Right ventricle myocardium inferior (tissue), 1 donor: ENCODE measurements at places on chromosomes 7 and 10.

DNA sequence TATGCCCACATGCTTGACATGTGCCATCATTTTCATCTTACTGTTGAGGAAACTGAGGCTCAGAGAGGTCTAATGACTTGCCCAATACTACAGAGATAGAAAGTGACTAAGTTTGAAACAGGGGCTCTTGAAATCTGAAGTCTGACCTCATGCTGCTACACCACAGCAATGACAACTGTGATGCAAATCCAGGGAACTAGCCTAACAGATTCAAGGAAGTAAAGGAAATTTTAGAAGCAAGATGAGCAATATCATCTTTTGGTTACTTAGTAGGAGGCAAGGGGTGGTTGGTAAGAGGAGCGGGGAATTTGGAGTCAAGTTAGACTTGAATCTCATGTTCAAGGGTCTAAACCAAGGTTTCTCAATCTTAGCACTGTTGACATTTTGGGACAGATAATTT, 26.3 kb upstream of the OSBPL3 start:
- DNase-seq: no peak

DNA sequence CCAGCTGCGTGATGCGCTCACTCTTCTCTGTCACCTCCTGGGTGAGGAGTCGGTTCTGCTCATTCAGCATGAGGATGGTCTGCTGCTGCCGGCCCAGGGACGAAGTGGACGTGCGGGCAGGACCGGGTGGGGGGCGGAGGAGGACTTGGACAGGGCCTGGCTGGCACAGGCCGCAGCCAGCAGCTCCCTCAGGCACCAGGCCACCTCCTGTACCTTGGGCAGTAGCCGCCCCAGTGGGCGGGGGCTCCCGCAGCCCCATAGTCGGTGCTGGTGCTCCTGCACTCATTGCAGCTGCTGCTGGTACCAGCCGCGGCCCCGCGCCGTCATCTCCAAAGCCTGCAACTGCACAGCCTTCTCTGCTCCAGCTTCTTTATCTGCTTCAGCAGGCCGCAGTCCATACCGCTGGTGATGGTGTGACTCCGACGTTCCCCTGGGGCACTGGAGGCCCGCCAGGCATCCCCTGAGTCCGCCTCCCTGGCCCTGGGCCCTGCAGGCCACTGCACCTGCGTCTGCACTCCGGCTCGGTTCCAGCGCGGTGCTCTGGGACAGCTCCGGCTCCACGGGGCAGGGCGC, 884.9 kb upstream of the ZNF722 start:
- DNase-seq: no peak

GRCh38 chr10:133241501-133242205, 4.0 kb downstream of the VENTX start:
- no peak for DNase-seq

GRCh38 chr10:85012305-85012704, 683.9 kb downstream of the CCSER2 start:
- no peak for DNase-seq

GRCh38 chr7:19213746-19214145, 68.5 kb upstream of the FERD3L start:
- DNase-seq: no peak

DNA sequence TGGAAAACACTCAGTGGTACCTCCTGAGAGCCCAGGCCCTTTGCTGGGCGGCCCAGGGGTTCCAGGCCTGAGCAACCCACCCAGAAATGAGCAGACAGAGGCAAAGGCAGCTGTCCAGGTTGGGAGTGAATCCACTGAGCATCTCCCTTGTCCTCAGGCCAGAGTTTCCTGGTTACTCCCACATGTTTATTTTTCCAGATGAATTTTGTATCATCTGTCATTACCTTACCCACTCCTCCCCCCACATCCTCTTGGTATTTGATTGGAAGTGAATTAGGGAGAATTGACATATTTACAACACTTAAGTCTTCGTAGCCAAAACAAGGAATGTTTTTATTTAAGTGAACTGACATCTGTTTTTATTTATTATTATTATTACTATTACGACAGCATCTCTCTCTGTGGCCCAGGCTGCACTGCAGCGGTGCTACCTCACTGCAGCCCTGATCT, 13.2 kb upstream of the LMBR1 start:
- no peak for DNase-seq

DNA sequence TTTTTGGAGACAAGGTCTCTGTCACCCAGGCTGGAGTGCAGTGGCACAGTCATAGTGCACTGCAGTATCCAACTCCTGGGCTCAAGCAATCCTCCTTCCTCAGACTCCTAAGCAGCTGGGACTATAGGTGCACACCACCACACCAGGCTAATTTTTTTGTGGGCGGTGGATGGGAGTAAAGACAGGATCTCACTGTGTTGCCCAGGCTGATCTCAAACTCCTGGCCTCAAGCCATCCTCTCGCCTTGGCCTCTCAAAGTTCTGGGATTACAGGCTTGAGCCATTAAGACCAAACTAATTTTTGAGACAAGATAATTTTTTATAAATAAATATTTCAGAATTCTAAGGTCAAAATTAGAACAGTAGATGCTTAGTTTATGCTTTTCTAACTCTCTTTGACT, 80.8 kb upstream of the CAPZA2 start:
- no peak for DNase-seq

DNA sequence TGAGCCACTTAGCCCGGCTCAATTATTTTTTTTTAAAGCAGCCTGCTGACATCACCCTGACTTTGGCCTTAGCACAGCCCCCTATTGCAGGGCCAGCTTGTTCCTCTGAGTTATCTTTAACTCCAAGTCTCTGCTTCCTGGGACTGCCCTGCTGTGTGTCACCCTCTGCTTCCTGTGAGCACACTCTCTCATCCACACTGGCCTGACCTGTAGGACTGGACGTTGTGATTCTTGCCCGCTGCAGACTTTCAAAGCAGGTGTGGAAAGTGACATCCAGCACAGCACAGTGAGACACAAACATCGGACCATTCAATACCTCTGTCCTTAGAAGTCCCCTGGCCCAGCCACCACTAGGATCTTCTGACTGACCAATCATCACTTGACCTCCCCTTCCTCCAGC, 26.4 kb upstream of the HSPA12A start:
- DNase-seq: no peak

DNA sequence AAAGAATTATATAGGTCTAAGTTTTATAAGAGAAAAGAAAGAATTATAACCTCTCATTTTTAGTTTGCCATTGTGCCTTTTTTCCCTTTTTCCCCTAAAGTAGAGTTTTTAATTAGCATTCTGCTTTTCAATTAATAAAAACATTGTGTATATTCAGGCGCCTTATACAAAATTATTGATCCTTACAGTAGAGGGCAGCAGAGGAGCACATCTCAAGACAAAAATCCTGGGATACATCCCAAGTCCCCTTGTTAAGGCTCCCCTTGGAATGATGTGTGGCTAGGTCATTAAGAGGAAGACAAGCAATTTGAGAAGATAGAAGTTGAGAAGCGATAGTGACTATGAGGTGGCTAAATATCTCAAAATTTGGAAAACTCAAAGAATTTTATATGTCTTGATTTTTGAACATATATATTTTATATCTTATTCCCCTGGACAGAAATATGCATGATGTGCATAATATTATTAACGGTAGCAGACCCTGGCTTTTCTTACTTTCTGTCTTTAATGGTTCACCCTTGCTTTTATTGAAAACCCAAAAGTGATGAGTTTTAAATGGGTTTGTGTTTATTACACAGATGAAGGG, 19.1 kb upstream of the TPK1 start:
- DNase-seq: no peak

GRCh38 chr10:79378647-79379511, 31.6 kb downstream of the PPIF start:
- DNase-seq: no peak

DNA sequence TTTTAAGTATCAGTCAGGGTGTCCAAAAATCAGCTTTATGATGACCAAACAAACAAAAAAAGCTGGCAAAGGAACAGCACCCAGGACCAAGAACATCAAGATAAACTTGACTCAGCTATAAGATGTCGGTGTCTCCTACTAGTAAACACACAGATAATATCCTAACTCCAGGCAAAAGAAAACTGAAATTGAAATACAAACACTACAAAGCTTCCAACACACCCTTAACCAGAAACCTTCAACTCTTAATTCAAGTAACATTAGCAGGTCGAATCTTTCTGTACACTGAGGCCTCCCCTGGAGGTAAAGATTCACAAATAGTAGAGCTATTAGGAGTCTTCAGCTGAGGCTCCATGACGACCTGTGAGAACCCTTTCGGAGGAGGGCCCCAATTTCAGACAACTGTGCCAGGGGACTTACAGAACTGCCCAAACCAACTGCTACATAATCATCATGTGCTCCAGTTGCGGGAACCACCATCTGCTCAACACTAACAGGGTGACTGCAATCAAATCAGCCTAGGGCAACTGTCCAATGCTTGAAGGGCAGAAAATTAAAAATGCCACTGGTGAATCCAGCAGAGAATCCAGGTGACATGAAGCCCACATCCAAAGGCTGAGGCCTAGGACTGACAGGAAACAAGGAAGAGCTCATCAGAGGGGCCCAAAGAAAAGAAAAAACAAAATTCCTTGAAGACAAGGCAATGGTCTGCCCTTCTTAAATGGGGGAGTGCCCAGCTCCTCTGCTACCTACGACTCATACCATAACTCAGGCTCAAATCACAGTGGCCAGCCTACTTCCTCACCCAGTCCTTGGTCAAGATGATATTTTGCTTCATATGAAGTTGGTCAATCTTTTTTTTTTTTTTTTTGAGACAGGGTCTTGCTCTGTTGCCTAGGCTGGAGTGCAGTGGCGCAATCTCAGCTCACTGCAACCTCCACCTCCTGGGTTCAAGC, 20.0 kb downstream of the XPNPEP1 start:
- DNase-seq: no peak

- DNase-seq: no peak
Observed at GRCh38 chr10:29430101-29430500, 141.2 kb downstream of the LYZL1 start.

GRCh38 chr10:77770868-77771175, 133.2 kb upstream of the KCNMA1 start:
- DNase-seq: no peak

DNA sequence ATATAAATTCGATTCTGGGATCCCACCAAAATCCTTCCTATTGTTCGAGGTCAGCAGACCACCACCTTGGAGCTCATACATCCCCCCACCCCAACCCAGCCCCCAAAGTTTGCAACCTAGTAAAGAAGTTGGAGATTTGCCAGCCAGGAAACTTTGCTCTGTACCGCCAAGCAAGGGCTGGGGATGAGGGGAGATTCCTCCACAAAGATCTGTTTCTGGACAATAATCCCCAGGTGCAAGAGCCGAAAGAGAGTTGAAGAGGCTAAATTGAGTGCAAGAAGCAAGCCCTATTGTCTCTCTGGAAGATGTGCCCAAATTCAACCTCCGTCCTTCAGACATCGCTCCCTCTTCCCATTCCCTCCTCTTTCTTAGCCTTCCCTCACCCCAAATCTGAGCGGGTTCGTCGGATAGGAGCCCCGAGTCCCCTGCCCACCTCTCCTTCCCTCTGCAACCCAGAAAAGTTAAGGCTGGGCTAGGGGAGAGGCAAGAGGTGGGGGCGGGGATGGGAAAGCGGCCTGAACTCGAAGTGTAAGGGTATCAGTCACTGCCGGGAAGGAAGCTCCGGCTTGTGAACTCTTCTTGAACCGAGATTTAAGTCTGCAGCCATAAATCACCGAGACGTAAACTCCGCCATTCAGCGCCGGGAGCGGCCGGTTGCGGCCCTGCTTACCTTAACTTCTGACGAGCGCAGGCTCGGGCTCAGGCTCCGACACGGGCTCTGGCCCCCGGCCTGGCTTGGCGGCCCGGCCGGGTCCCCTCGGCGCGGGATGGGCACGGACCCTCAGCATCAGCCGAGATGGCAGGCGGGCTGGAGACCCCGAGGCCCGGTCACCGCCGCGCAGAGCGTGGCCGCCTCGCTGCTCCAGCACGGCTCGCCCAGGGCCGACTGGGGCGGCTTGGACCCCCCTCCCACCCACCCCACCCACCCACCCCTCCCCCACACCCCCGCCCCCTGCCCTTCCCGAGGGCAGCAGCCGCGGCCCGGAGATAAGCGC, 10.8 kb upstream of the HOXA2 start:
- DNase-seq: peak; percentile 68

GRCh38 chr7:87128861-87129267, 23.4 kb upstream of the DMTF1 start:
- DNase-seq: no peak

- no peak for DNase-seq
Observed at GRCh38 chr10:3294919-3295581, 122.5 kb upstream of the PITRM1 start.

DNA sequence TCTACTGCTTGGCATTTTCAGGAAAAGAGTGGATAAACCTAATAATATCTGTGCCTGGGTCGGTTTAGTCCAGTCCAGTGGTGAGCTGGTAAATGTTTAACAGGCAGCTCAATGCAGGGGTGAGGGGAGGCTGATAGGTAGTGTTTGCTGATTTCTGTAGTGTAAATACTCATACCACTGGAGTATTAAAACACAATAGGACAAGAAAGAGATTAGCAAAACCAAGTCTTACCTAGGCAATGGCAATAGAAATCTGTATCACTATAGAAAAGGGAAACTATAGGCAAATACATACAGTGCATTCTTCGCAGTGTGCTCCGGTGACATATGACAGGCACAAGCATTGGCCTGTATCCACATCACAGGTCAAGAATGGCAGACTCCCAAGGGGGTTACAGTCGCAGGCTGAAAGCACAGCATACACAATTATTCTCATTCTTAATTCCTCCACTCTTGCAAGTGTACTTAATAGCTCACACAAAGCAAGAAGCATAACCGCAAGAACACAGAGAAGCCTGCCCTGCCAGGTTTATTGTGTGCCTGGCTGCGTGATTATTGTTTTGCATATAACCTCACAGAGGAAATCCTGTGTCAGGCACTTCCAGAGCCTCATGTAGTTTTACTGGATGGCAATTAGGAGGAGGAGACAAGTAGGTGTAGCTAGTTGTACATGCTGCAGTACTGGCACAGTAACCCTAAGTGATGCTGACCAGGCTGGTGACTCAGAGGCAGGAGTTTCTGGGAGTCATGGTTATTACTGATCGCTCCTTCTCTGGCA, 35.0 kb downstream of the LAMB4 start:
- no peak for DNase-seq

DNA sequence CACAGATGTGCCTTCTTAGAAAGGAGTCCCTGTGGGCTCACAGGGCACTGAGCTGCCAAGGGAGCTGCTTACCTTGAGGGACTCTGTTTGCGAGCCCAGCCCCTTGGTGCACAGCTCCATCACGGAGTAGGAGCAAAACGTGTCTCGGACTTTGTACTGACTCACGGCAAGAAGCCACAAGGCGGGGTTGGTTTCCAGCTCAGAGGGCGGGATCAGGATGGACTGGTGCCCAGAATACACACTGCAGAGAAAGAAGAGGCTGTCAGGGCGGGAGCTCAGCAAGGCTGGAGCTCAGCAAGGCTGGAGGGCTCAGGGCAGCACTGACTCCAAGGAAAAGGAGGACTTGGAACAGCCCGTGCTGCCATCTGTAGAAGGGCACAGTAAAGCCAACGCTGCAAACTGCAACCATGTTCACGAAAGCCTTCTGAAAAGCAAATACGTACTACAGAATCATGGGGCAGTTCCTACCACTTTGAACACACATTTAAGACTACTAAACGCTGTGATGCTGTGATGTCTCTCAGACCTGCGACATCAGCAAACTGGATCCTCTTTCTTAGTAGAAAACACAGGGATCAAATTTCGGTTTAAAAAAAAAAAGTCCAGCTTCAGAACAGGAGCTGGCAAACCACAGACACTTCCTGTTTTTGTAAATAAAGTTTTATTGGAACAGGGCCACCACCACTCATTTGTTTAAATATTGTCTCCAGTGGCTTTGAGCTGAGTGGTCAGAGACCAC, 194.3 kb downstream of the ZMYND11 start:
- DNase-seq: peak; percentile 84
